Caudate nucleus (tissue), 63 donors: ENCODE measurements at places on chromosomes 12 and 14.

- DNase-seq: no peak
Measured at GRCh38 chr12:22066310-22066709, 20.3 kb downstream of the CMAS start.

DNA sequence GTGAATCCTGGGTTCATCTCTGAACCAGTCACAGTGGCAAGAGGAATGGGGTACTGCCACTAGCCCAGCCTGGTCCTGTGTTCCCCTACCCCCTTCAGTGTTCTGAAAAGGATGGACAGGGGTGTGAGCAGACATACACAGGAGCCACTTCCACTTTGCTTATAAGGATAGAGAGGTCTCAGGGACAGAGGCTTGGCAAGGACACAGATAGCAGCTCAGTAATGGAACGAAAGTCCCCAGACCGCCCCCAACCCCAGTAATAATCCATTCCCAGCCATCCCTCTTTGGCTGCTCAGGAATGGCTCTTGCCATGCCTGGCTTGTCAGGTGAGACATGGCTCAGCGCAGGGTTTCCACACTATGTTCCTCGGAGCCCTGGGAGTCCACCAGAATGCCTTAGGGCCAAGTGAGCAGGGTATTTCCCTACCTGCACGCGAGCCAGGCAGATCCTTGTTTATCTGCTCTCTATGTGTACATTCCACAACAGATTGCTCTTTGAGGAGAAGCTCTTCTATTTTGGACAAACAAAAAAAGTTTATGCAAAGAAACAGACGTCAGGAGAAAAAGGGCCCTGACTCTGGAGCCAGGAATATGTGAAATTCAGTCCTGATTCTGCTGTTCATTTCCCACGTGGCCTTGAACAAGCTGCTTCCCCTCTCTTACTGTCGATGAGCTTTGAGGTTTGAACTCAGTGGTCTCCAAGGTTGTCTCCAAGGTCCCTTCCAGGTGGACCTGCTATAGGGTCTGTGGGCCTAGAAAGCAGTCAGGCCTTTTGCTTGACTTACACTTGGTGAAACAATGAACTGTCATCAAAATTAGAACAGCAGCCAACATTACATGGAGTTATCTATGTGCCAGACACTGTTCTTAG is 10.0 kb downstream of the UBE3B start:
- DNase-seq: no peak

GRCh38 chr12:1618489-1618888 is 10.5 kb upstream of the WNT5B start:
- DNase-seq: no peak

GRCh38 chr12:1544996-1545700 is 49.2 kb downstream of the FBXL14 start:
- DNase-seq: no peak

DNA sequence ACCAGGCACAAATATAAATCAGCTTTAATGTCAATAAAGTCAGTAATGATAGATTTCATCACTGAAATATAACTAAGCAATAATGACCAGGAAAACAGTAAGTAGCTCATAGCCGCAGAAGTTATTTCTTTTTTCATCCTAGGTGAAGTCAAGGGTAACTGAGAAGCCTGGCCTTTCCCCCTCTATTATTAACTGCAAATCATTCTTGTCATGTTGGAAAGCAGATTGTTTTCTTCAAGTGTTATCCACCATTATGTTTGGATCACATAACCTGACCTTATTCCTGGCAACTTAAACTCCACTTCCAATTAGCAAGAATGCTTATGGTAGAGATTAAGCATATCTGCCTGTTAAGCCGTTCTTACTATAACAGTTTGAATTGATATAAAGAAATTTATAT is 603.4 kb upstream of the FOXG1 start:
- no peak for DNase-seq

DNA sequence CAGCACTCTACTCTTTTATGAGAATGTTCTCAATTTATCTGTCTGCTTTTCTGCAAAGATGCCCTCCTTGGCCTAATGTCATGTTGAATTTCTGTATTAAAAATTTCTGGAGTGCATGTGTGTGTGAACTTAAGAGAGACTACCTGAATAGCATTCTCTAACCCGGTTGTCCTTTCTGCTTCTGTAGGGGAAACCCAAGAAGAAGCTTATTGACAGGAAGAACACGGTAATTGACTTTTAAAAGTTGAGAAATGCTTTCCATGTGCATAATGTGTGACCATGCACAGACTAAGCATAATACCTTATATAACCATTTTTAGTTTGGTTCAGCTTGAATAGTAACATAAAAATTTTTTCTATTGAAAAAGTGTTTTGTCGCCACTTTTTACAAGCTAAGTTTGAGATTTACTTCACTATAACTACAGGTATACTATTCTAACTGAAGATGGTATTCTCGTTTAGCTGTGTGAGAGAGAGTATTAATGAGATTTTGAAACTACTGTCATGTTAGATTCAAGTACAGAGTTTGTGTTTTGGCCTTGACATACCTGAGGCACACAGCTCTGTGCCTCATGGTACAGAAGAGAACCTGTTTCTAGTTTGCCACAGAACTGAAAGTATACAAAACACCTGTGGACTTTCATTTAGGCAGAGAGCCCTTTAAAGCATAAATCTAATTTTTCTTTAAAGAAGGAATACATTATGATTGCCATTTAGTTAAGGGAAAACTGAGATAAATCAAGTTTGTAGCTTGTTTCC is 96.8 kb downstream of the TTLL5 start:
- DNase-seq: no peak

DNA sequence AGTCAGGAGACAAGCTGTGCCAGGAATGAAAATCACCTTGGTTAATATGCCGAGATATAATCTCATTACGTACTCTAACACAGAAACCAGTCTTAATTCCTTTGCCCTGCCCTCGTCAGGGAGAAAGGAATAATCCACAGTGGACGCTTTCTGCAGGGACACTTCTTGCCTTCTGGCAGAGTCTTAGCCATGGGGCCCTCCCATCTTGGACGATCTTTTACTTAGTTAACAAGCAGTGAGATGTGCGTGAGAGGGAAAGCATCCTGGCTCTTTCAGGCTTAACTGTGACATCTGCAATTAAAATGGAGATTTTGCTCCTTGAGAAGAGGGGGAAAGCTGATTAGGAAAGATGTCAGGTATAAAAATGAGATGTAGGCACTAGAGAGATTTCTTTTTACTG is 246.4 kb downstream of the TMEM132C start:
- DNase-seq: no peak

- peak; percentile 2 for DNase-seq
Measured at GRCh38 chr12:121858662-121859572, at the start of gene HPD. Gene HPD, minus strand, starts transcription at chr12:121858859. Its CDS starts 36 bp downstream, at chr12:121858823.

DNA sequence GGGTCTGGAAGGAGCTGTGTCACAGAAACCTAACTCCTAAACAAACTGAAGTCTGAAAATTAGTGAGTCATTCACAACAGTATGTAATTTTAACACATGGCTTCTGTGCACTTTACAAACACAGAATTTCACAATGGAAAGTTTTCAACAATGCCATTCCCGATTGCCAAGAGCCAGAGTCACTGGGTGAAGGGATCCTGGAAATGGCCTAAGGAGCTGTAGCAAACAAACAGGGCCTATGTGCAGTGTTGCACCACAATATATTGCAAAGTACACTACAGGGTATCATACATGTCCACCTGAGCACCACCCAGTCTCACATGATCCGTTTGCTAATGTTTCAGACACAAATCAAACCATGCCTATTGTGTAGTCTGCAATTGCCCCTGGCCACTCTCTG is 184.7 kb upstream of the OTX2 start:
- no peak for DNase-seq

DNA sequence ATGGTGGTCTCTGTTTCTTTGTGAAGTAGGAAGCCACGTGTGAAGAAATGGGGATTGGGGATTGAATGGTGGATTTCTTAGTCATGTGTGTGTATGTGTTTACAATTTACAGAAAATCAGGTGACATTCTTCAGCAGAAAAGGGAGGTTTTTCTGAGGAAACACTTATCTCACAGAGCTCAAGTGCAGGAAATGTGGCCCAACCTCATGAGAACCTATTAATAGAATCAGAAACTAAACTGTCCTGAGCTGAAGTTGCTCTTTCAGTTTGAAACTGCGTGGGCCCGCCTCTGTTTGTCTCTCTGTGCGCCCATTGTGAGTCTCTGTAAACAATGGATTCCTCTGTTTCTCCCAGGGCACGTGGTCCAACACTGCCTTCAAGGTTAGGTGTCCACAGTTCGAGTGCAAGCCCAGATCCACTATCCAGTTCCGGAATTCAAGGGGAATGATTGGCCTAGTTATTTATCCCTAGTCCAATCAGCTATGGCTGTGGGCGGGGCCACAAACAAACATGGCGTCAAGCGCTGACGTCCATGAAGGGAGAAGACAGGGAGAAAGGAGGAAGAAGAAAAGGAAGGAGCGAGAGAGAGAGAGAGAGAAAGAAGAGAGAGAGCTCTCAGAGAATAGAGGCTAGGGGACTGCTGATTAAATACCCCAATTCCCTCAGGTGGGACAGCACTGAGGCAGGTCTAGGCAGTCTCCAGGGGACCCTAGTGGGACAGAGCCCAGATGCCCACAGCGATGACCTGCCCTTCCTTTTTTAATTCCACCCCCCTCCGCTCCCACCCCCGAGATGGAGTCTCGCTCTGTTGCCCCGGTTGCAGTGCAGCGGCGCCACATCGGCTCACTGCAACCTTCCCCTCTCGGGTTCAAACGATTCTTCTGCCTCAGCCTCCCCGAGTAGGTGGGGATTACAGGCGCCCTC is 31.4 kb upstream of the C12orf76 start:
- peak; percentile 83 for DNase-seq

DNA sequence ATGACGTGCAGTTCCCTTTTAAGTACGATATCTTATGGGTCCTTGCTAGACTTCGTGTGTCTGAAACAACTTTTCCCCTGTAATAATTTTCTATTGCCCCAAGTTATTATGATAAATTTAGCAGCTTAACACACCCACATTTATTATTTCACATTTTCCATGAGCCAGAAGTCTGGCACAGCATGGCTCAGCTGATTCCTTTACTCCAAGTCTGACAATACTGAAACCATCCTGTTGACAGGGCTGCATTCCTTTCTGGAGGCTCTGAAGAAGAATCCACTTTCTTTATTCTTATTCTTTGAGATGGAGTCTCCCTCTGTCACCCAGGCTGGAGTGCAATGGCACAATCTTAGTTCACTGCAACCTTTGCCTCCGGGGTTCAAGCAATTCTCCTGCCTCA is 80.9 kb downstream of the DENND5B start:
- DNase-seq: no peak
